ENCODE measurements at places on chromosomes 11 and 22. TPM values are rescaled to one million over a fixed set of nuclear protein-coding genes. Genes with fewer than 3 reads are reported as not detected.

Gene TRIM48
- not detected for total RNA-seq

Gene BMAL1
- total RNA-seq: 11.7 TPM

Gene CPT1A
- total RNA-seq: 39.7 TPM

Gene OR52A1
- not detected for total RNA-seq

Gene GPHA2
- not detected for total RNA-seq

Gene GAS2
- total RNA-seq: 0.41 TPM

Gene YPEL1
- total RNA-seq: 0.18 TPM

Gene CSF2RB
- total RNA-seq: not detected

Gene ANGPTL5
- not detected for total RNA-seq

Gene SMTNL1
- not detected for total RNA-seq

Gene NEFH
- 0.07 TPM for total RNA-seq

Gene RFPL1
- not detected for total RNA-seq

Gene MS4A4A
- not detected for total RNA-seq

Gene TRIM68
- total RNA-seq: 6.9 TPM

Gene APOBEC3H
- total RNA-seq: not detected

Gene EP300
- 21.0 TPM for total RNA-seq

Gene NXPE2
- total RNA-seq: not detected

Gene PGGHG
- total RNA-seq: 7.1 TPM

Gene TMEM45B
- total RNA-seq: 0.08 TPM

Gene LGR4
- 18.7 TPM for total RNA-seq

Gene NOL12
- total RNA-seq: 31.3 TPM

Gene FOLR1
- not detected for total RNA-seq

Gene MPZL2
- total RNA-seq: not detected

Gene SELENOH
- total RNA-seq: 156 TPM

Gene OR4S2
- total RNA-seq: not detected

Gene SYT9
- total RNA-seq: 0.27 TPM

Gene PDHX
- total RNA-seq: 34.9 TPM

Gene SMIM35
- total RNA-seq: not detected

Gene DDTL
- total RNA-seq: 1.7 TPM

Gene CD151
- total RNA-seq: 723 TPM

Gene ARVCF
- total RNA-seq: 3.5 TPM

Gene RPS6KA4
- 60.9 TPM for total RNA-seq

Gene SOX10
- not detected for total RNA-seq

Gene HBE1
- not detected for total RNA-seq

Gene OR5P2
- total RNA-seq: not detected

Gene YWHAH
- 141 TPM for total RNA-seq

Gene MRGPRX3
- total RNA-seq: not detected

Gene SLC25A45
- total RNA-seq: 10.2 TPM

Gene EIF1AD
- total RNA-seq: 39.4 TPM

Gene LIF
- total RNA-seq: 37.6 TPM

Gene HPX
- total RNA-seq: 0.67 TPM

Gene TRIM29
- 7.4 TPM for total RNA-seq

Gene GLYAT
- not detected for total RNA-seq

Gene LRRC32
- total RNA-seq: 0.46 TPM

Gene TUBA8
- total RNA-seq: 0.88 TPM

Gene ACR
- total RNA-seq: not detected

Gene ARHGEF17
- total RNA-seq: 8.5 TPM
